ENCODE measurements at places on chromosomes 3 and 15.
A peak's percentile ranks its signal among the peaks of the same experiment; 100 is the strongest.

DNA sequence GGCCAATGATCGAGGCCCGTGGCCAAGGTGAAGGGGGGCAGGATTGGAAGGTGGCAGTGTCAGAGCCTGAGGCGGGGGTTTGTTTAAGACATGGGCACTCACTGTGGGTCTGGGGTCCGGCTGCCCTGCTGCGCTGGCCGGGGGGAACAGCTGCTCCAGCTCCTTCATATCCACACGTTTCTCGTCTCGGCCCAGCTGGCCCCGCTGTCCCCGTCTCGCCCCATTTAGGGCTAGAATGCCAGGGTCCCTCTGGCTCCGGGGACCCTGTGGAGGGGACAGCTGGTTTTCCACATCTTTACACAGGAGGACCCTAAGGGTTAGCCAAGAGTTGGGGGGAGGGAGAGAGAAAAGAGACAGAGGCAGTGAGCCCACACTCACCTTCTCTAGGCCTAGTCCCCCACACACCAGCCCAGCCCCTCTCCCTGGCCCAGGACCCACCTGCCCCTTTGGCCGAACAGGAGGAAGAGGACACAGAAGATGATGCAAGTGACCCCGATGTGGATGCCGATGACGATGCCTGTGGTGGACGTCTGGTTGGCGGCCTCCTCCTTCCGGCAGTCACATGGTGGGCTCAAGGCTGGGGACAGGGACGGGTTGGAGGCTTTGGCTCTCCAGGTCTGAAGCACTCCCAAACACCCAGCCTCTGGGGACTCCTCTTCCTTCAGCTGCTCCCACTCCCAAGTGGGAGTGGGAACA is 25.0 kb downstream of the RNU5B-1 start:
- no peak for DNase-seq

- DNase-seq: no peak
Measured at GRCh38 chr15:48555241-48555881, 90.1 kb downstream of the FBN1 start.

GRCh38 chr3:72247645-72248388 is 462.9 kb upstream of the PROK2 start:
- DNase-seq: no peak

DNA sequence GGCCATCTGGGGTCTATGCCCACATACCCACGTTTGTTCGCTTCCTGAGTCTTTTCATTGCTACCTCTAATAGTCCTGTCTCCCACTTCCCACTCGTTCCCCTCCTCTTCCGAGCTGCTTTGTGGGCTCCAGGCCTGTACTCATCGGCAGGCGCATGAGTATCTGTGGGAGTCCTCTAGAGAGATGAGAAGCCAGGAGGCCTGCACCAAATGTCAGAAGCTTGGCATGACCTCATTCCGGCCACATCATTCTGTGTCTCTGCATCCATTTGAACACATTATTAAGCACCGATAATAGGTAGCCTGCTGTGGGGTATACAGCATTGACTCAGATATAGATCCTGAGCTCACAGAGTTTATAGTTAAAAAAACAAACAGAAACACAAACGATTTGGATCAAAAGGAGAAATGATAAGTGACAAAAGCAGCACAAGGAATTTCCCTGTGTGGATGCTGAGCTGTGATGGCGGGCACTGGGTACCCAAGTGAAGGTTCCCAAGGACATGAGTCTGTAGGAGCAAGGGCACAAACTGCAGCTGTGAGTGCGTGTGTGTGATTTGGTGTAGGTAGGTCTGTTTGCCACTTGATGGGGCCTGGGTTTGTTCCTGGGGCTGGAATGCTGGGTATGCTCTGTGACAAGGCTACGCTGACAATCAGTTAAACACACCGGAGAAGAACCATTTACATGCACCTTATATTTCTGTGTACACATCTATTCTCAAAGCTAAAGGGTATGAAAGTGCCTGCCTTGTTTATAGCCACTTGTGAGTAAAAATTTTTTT is 35.9 kb downstream of the NR1I2 start:
- DNase-seq: no peak

DNA sequence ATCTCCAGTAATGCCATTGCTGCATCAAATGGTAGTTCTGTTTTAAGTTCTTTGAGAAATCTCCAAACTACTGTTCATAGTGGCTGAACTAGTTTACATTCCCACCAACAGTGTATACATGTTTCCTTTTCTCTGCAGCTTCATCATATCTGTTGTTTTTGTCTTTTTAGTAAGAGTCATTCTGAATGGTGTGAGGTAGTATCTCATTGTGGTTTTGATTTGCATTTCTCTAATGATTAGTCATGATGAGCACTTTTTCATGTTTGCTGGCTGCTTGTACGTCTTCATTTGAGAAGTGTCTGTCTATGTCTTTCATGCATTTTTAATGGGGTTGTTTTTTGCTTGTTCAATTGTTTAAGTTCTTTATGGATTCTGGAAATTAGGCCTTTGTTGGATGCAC is 10.2 kb upstream of the GCSAM start:
- DNase-seq: no peak

DNA sequence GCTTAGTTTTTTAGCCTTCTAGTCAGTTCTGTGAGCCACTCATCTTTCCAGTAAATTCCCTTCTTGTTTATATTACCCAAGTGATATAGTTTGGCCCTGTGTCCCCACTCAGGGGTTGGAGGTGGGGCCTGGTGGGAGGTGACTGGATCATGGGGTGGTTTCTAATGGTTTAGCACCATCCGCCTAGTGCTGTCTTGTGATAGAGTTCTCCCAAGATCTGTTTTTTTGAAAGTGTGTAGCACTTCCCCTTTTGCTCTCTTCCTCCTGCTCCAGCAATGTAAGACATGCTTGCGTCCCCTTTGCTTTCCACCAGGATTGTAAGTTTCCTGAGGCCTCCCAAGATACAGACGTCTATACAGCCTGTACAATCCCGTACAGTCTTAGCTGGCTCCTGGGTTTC is 53.7 kb upstream of the INO80 start:
- DNase-seq: no peak

- no peak for DNase-seq
Measured at GRCh38 chr3:45347315-45348000, 40.9 kb upstream of the LARS2 start.

- peak; percentile 14 for DNase-seq
Measured at GRCh38 chr15:85543741-85544155, 163.3 kb downstream of the AKAP13 start.

GRCh38 chr15:49900006-49900902 is 218.8 kb downstream of the ATP8B4 start:
- no peak for DNase-seq

GRCh38 chr15:39429898-39430357 is 151.0 kb upstream of the THBS1 start:
- no peak for DNase-seq

- peak; percentile 22 for DNase-seq
Measured at GRCh38 chr15:43204016-43204901, 16.6 kb downstream of the EPB42 start.

DNA sequence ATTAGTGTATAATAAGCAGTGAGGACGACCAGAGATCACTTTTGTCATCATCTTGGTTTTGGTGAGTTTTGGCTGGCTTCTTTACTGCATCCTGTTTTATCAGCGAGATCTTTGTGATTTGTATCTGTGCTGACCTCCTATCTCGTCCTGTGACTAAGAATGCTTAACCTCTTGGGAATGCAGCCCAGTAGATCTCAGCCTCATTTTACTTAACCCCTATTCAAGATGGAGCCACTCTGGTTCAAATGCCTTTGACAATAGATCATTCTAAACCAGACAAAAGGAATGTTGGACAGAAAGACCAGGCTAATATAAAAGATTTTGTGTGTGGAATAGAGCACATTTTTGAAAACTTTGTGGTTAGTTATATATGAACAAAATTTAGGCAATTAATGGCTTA is 618.5 kb upstream of the BCHE start:
- no peak for DNase-seq

DNA sequence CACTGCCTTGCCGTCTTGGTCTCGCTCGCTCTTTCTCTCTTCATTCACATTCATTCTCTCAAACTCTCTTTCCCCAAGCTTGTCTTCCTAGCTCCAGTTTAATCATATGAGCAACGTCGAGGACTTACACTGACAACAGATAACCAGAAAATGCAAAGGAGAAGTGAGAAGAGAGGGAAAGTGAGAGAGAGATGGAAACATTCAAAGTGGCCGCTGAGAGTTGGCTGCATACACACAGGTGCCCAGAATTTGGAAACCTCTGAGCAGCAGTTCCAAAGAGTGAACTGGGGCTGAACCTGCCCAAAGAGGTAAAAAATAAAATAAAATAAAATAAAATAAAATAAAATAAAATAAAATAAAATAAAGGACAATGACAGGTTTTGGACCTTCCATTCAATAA is 583.0 kb downstream of the FOXP1 start:
- no peak for DNase-seq

- no peak for DNase-seq
Measured at GRCh38 chr15:39184701-39185390, 396.0 kb upstream of the THBS1 start.

DNA sequence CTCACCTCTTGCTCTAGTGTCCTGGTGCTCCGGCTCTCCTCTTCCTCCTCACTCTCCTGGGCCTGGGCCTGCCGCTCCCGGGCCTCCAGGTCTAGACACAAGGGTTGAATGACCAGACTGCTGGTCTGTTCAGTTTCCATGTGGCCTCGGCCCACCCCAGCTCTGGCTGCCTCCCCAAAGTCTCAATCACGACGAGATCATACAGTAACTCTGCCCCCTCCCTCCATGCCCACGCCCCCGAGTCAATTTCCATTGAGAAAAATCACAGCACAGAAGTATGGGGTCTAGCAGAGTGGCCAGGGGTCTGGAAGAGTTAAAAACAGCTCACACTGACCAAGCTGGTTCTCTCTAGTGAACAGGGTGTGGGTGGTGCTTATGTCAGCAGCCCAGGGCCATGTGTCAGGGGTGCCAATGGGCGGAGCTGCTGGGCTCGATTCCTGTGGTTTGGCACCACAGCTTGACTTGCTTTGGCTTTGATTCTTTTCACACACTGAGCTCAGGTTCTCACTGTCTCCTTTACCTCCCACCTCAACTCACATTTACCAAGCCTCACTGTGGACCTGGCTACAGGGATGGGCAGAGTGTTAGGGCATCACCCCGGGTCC is 6.9 kb downstream of the C15orf62 start:
- no peak for DNase-seq

GRCh38 chr3:55059027-55059629 is 131.3 kb upstream of the LRTM1 start:
- no peak for DNase-seq

DNA sequence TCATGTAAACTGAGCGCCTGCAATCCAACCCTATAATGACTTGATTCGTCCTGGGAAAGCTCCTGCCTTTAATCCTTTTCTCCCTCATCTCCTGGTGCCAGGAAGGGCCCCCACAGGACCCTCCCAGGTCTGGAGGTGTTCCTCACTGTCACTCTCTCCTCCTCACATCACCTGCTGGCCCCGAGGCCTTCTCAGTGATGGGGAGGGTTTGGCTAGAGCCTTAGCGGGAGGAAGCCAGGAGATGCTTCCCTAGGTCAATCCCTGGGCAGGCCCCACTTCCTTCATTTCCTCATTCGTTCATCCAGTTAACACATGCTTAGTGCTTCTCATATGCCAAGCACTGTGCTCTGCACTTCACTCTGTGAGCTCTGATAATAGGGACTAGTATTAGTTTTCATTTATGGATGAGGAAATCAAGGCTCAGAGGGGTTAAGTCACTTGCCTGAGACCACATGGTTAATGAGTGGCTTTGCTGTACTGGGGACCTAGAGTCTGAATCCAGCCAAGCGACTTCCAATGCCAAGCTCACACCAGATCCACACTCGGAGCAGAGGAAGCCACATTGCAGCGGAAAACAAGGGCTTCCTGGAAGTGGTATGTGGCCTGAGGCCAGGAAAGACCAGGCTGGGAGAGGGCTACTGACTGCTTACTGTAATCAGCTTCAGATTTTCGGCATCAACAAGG is 50.3 kb upstream of the CHRNB4 start:
- DNase-seq: no peak

GRCh38 chr15:81206018-81206417 is 9.3 kb downstream of the IL16 start:
- DNase-seq: no peak

- DNase-seq: no peak
Measured at GRCh38 chr3:57026944-57027343, 33.5 kb upstream of the SPATA12 start.

GRCh38 chr3:60225848-60226247 is 1025.4 kb downstream of the FHIT start:
- DNase-seq: no peak

DNA sequence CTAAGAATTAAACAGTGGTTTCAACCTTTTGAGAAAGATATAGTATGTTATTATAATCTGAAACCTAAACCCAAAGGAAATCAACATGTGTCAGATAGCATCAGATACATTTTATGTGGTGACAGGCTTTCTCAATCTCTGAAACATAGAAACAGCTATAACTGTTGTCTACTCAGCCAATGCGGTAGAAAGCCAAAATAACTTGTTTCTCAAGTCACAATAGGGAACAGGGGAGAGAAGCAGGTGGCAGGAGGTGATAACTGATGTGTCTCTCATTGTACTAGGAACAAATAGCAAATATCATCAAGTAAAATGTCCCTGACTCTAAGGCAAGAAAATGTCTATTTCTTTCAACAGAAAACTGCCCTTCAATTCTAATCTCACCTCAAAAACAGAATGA is 38.6 kb downstream of the DENND6A start:
- no peak for DNase-seq

DNA sequence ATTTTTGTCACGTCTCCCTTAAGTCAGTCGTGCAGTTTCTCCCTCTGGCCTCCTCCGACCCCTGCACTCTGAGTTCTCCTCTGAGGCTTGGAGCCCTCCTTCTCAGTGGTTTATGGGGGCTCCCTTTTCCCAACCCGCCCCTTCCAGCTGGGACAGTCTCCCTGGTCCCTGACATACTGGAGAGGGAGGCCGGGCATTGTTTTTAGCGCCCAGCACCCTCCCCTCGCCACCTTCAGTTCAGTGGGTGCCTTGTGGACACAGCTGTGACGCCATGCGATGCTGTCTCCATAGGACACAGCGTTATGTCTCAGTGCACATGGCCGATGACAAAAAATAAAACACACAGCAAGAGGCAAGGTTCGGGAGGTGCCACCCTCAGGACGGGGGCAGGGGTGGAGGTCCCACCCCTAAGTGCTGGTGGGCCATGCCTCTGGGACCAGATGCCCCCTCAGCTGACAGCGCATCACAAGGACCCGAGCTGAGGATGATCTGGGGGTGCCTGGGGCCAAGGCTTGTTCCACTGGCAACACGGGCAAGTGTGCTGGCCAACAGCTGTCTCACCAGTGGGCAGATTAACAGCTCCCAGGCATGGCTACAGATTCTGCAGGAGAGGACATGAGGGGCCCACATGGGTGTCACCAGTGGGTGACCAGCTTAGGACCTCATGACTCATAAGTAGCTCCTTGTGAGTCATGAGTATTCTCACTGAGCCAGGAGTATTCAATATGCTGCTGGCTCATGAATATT is 81.6 kb downstream of the PLXNA1 start:
- DNase-seq: no peak

GRCh38 chr3:28218917-28219198 is 22.6 kb upstream of the CMC1 start:
- no peak for DNase-seq

- DNase-seq: no peak
Measured at GRCh38 chr3:193869221-193870201, 266.4 kb upstream of the HES1 start.

DNA sequence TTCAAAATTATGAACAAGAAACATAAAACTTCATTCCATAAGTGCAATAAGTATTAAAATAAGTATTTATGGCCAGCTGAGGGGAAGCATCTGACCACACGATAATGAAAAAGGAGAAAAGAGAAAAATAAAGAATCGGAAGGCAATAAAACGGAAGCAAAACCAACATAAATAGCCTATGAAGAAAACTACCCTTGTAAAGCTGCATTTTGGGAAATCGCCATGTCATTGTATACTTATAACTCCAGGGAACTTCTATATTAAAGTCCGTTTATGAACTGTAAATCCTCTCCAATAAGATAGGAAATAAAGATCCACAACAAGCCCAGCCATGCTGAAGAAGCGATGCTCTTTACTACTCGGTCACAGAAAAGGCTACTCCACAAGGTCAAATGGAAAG is 47.7 kb downstream of the MORC1 start:
- no peak for DNase-seq
